ENCODE measurements at places on chromosomes 13 and 19. TPM values are rescaled to one million over a fixed set of nuclear protein-coding genes. Genes with fewer than 3 reads are reported as not detected.

GRCh38 chr19:34838753-34839431 is 65.9 kb upstream of the ZNF599 start:
- no peaks in the 10 kb centered on the region for H3K27me3 ChIP-seq
- H3K27ac ChIP-seq = no peak overlapping the region
- H3K36me3 ChIP-seq = no peaks in the 10 kb centered on the region
- DNase-seq = peak; percentile 32
- H3K4me1 ChIP-seq = peaks cover 15% of the 10 kb centered on the region
- no peak overlapping the region for H3K4me3 ChIP-seq

- peak; percentile 82 for DNase-seq
- H3K4me3 ChIP-seq = peak overlapping the region; percentile 70
- H3K27me3 ChIP-seq = no peaks in the 10 kb centered on the region
- H3K27ac ChIP-seq = peak overlapping the region; percentile 85
- H3K36me3 ChIP-seq = no peaks in the 10 kb centered on the region
Measured at GRCh38 chr19:10408511-10409283, 5.4 kb upstream of the CDC37 start.

- no peak for DNase-seq
- no peaks in the 10 kb centered on the region for H3K27me3 ChIP-seq
- H3K36me3 ChIP-seq = peaks cover 11% of the 10 kb centered on the region
Measured at GRCh38 chr19:50005428-50005827, 19.7 kb downstream of the VRK3 start.

DNA sequence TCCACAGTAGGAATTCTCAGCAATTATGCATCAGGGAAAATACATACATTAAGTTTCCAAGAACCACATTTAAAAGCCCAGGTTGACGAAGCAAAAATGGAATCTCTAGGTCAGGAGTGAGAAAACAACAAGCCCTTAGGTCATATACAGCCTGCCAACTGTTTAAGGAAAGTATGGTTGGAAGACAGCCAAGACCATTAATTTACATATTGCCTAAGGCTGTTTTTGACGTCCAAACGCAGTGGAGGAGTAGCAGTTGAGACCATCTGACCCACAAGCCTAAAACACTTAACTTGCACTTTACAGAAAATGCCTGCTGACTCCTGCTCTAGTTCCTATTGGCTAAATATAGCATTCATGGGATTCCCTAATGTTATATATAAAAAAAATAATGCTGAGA is 299.0 kb downstream of the ITGBL1 start:
- peaks cover 5% of the 10 kb centered on the region for H3K27me3 ChIP-seq
- no peak for DNase-seq
- no peak overlapping the region for H3K4me3 ChIP-seq
- H3K36me3 ChIP-seq = no peaks in the 10 kb centered on the region
- no peaks in the 10 kb centered on the region for H3K4me1 ChIP-seq
- no peak overlapping the region for H3K27ac ChIP-seq

Gene ESD
- 92.4 TPM for total RNA-seq
